ENCODE measurements at places on chromosomes 3 and 15.

DNA sequence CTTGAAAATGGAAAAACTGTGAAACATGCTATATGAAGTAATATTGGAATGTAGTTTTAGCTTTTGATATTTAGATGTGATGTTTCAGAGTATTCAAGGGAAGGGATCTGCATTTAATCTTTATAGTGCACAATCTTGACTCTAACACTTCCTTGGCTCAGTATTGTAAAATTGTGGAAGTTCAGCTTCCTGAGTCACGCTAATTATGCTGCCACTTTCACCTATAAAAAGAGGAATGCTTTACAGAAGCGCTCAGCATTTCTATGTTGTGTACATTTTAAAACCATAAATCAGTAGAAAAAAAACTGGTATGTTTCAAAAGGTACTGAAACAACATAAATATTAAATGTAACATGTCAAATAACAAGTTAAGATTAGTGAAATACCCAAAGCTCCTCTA, 32.6 kb downstream of the SERPINI2 start:
- DNase-seq: no peak

GRCh38 chr3:71290301-71290700, 293.2 kb downstream of the FOXP1 start:
- no peak for DNase-seq

- DNase-seq: no peak
Measured at GRCh38 chr3:25448750-25449692, 21.0 kb downstream of the RARB start.

DNA sequence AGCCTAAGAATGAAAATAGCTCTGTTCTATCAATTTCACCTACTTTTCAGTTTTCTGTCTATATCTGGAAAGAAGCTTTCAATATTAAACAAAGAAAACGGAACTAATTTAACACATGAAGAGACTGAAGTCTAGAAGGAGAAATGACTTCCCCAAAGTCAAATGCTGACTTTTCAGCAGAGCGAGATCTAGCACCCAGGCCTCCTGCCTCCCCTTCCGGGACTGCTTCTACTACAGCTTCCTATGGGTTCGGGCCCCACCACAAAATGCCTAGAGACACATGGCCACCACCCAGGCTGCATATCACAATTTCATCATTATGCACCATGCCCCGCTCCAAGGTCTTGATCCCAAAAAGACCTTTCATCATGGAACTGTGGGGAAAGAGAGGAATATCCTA, 104.5 kb downstream of the SST start:
- DNase-seq: no peak

- no peak for DNase-seq
Measured at GRCh38 chr3:124684459-124684858, 45.8 kb upstream of the UMPS start.

DNA sequence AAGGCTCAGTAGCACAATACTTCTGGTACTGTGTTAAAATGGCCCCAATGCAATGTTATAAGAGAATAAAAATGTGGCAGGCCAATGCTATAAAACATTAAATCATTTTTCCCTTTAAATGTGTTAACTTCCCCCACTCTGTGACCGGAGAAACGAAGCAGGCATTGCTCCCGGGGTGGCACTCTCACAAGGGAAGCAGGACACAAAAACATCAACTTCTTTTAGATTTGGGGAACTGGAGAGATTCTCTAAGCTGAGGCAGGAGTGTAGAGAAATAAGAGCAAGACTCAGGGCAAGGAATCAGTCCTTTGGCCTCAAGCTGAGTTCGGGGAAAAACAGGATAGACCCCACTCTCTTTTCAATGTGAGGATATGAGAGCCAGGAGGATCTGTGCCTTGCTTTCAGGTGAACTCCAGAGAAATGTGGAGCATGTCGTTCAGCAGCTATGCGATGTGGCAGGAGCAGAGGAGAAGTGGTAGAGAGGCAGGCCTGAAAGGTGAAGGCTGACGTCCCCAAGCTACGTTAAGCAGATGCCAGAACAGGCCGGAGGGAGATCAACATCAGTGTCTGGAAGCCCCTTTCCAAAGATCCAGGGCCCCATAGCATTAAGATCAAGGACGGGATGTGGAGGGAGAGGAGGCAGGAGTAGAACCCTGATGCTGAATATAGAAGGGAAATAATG, 160.2 kb downstream of the PLD1 start:
- DNase-seq: no peak

- no peak for DNase-seq
Measured at GRCh38 chr3:108130236-108130635, 39.4 kb upstream of the CD47 start.

DNA sequence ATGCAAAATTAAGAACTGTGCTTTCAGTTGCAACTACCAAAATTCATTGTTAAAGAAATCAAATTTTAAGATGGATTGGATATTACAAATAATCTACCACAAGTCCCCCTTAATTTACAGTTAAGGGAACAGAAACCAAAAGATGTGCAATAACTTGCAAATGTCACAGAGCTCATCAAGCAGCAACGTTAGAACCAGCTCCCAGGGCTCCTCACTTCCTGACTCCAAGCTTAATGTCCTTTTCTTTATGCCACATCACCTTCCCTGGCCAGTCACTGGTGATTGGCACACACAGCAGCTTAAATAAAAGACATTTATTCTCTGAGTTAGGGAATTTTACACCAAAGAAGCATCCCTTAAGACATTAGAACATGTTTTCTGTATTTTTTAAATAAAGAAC, 159.7 kb downstream of the RSL24D1 start:
- DNase-seq: peak; percentile 31

DNA sequence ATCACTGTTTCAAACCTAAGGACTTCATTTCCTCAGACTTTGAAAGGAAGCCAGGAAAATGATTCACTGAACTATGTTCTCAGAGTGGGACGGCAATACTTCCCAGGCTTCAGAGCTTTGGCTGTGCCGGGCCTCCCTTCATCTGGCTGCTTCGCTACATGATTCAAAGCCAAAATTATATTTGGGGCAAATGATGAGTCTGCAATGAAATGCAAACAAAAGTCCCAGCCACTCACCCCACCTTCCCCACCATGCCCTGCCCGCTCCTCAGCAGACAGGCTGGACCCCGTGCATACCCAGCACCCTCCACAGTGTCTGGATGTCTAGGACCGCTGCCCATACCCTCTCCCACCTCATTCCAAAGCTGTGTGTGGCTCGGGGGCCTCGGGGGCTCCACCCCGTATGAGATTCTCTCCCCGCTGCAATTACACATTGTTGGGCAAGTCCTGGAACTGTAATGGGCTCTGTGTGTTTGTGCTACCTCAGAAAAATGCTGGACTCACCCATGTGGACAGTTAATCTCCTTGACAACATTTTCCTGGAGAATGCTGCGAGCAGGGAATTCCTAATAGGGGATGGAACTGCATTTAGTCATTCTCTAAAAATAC, 32.2 kb downstream of the ATP10A start:
- no peak for DNase-seq

GRCh38 chr3:42511736-42512135, 9.3 kb downstream of the VIPR1 start:
- DNase-seq: peak; percentile 53

- no peak for DNase-seq
Measured at GRCh38 chr3:75981401-75981800, 196.1 kb upstream of the ZNF717 start.

DNA sequence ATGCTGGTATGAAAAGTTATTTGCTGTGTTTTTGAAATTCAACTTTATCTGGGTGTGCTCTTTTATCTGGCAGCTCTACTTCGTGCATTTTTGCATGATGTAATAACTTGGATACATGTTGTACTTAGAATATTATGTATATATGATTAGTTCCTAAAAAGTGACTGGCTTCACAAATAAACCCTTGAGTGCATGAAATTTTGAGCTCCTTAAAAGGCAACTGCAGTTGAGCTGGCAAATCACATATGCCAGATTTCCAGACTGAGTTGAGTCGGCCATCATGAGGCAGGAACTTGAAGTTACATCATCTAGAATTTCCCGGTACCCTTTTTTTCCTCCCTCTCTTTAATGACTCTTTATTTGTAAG, 162.5 kb downstream of the FNDC3B start:
- DNase-seq: peak; percentile 72

DNA sequence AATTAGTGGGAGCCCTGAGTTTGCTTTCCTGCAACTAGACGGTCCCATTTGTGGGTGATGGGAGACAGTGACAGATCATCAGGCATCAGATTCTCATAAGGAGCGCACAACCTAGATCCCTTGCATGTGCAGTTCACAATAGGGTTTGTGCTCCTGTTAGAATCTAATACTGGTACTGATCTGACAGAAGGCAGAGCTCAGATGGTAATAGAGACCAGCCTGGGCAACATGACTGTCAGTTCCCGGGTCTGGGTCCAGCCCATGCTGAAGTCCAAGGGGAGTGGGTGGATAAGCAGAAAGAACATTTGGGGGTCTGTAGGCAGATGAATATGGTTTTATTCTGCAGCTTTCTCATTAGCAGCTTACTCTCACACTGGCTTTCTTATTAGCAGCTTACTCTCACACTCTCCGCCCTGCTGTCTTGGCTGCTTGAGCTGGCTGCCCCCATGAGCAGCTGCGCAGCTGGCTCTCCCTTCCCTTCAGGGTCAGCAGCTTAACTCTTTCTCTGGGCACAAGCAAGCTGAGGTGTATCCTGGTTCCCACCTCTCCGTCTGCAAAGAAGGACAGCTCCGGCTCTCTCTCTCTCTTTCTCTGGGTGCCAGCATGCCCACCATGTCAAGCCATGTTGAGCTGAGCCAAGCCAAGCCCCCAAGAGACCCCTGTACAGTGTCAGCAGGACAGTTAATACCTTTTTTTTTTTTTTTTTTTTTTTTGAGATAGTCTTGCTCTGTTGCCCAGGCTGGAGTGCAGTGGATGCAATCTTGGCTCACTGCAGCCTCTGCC, 46.5 kb downstream of the KLHDC8B start:
- DNase-seq: no peak

DNA sequence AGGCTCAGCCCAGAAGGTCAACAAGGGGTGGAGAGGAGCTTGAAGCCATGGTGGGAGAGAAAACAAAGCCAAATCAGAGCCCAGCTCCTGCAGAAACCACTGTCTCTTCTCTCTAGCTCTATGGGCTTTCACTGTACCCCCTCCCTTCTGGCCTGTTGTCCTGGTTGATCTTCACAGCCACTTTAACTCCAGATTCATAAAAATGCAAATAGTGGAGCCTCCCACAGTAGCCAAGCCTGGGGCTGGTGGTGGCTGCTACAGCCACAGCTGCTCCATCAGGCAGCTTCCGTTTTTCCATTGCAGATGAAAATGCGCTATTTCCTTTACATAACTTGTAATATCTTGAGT, 20.7 kb upstream of the CAV3 start:
- DNase-seq: no peak

DNA sequence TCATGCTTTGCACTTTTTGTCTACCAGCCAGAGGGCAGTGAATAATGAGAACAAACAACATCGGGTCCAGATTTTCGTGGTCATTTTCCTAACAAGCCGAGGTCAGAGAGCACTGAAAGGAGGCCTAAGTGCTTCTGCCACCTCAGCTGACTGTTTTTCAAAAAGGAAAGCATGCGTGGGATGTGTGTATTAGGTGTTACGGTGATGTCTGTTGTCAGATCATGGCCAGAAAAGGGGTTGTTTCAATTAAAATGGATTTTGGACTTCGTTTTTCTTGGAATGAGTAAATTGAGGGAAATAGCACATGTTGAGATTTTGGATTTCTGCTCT, 99.5 kb downstream of the APBA2 start:
- no peak for DNase-seq

DNA sequence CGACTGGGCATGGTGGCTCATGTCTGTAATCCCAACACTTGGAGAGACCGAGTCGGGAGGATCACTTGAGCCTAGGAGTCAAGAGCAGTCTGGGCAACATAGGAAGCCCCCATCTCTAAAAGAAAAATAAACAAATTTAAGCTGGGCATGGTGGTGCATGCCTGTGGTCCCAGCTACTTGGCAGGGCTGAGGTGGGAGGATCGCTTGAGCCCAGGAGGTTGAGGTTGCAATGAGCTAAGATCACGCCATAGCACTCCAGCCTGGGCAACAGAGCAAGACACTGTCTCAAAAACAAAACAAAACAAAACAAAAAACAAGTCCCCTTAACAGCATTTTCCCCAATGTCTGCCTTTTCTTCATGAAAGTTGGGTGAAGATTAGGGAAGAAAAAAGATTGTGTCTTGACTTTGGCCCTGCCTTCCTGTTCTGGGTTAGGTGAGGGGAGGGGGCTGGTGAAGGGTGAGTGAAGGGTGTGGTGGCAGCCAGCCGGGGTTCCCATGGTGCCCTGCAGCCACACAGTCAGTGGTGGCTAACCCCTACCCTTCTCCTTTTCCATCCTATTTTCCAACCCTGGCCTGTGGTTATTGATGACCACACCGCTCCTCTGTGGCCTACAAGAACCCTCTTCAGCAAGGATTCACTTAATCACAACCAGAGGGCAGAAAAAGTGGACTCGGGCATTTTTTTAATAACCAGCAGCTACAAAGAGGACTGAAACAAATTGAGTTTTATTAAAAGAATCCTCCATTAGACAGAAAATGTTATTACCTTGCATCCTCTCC, 28.4 kb upstream of the SMAD3 start:
- no peak for DNase-seq

GRCh38 chr15:58628206-58628947, 121.1 kb downstream of the ADAM10 start:
- no peak for DNase-seq

DNA sequence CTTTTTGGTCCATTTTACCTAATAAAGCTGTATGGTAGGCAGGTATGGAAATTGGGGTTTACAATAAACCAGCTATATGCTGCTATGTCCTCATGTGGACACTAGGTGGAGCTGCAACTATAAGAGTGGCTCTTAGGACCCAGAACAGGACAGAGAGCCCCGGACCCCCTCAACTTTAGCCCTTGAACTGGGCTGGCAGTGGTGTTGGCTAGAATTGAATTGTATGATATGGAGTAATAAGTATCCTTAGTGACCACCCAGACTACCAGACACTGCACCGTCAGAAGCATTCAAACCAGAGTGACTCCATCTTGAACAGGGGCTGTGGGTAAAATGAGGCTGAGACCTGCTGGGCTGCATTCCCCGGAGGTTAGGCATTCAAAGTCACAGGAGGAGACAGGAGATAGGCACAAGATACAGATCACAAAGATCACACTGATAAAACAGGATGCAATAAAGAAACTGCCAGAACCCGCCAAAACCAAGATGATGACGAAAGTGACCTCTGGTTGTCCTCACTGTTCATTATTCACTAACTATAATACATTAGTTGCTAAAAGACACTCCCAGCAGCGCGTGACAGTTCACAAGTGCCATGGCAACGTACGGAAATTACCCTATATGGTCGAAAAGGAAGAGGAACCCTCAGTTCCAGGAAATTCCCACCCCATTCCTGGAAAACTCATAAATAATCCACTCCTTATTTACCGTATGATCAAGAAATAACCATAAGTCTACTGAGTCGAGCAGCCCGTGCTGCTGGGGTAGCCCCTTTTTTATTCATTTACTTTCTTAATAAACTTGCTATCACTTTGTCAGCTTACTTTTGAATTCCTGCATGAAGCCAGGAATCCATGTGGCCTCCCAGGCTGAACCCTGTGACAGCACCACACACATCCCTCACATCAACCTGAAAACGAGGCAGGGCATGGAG, 68.7 kb upstream of the BLM start:
- DNase-seq: peak; percentile 98

- peak; percentile 95 for DNase-seq
Measured at GRCh38 chr15:68820295-68821189, at the start of gene ANP32A. Gene ANP32A (minus strand): TSS chr15:68820895. CDS start chr15:68820751, 144 bp downstream.

GRCh38 chr3:168154089-168154488, 58.4 kb upstream of the GOLIM4 start:
- no peak for DNase-seq

- DNase-seq: peak; percentile 9
Measured at GRCh38 chr15:85750319-85751290, 44.1 kb downstream of the KLHL25 start.

GRCh38 chr3:146550743-146551510, 6.5 kb upstream of the PLSCR1 start:
- peak; percentile 50 for DNase-seq

GRCh38 chr3:16085884-16086608, 88.4 kb upstream of the GALNT15 start:
- DNase-seq: no peak
